ENCODE measurements at places on chromosomes 5 and 9. TPM values are rescaled to one million over a fixed set of nuclear protein-coding genes. Genes with fewer than 3 reads are reported as not detected.

Gene PHF24
- 2.2 TPM for total RNA-seq

Gene TMC1
- under 0.01 TPM for total RNA-seq

Gene ARHGEF28
- 4.9 TPM for total RNA-seq

Gene CCL27
- not detected for total RNA-seq

Measured in sigmoid colon (tissue), 7 donors.